ENCODE measurements at places on chromosomes 11 and 22.

- DNase-seq: no peak
Measured at GRCh38 chr22:30598986-30599385, 7.3 kb upstream of the PES1 start.

DNA sequence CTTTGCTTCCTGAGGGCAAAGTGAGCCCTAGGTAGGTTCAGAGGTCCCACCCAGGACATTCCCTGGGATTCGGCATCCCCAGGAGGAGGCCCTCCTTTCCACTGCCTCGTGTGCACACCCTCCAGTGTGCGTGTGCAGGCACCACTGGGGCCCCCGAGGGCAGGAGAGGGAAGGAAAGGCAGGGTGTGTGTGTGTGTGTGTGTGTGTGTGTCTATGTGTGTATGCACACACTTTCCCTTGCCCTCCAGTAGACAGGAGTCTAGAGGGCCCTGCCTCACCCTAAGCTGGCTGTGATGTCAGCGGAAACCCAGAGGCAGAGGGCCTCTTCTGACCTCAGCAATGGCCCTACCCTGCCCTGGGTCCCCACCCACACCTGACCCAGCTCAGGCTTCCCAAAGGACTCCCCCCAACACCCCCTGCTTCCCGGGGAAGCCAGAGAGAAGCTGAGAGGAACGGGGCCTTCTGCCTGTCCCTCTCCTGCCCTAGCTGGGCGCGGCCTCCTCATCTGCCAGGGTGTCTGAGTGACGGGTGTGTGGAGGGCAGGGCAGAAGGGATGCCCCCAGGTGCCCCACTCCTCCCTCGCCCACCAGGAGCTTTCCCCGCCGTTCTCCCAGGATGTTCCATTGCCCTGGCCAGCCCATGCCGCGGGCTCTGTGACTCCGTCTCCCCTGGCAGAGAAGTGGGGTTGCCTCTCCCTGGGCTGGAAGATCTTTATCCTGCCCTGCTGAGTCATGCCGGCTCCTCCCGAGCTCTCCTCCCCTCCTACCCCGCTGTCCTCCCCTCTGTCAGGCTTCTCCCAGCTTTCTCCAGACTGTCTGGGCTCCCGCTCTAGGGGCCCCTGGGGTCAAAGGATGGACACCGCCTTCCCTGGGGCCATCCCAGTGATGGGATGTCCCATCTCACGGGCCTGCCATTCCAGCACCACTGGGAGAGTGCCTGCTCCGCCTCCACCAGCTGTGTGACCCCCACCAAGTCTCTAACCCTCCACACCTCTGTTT lies 6.0 kb upstream of the CLCF1 start:
- DNase-seq: no peak

GRCh38 chr11:82960779-82961143 lies 59.2 kb downstream of the DDIAS start:
- no peak for DNase-seq

GRCh38 chr22:20442485-20443284 lies 5.1 kb upstream of the SCARF2 start:
- DNase-seq: no peak

GRCh38 chr11:12402025-12402424 lies 24.7 kb downstream of the PARVA start:
- no peak for DNase-seq

- DNase-seq: no peak
Measured at GRCh38 chr11:64989416-64989815, 7.4 kb downstream of the BATF2 start.

- no peak for DNase-seq
Measured at GRCh38 chr11:61516675-61517572, 8.4 kb downstream of the LRRC10B start.

- DNase-seq: no peak
Measured at GRCh38 chr11:13687271-13687670, 18.8 kb downstream of the FAR1 start.

DNA sequence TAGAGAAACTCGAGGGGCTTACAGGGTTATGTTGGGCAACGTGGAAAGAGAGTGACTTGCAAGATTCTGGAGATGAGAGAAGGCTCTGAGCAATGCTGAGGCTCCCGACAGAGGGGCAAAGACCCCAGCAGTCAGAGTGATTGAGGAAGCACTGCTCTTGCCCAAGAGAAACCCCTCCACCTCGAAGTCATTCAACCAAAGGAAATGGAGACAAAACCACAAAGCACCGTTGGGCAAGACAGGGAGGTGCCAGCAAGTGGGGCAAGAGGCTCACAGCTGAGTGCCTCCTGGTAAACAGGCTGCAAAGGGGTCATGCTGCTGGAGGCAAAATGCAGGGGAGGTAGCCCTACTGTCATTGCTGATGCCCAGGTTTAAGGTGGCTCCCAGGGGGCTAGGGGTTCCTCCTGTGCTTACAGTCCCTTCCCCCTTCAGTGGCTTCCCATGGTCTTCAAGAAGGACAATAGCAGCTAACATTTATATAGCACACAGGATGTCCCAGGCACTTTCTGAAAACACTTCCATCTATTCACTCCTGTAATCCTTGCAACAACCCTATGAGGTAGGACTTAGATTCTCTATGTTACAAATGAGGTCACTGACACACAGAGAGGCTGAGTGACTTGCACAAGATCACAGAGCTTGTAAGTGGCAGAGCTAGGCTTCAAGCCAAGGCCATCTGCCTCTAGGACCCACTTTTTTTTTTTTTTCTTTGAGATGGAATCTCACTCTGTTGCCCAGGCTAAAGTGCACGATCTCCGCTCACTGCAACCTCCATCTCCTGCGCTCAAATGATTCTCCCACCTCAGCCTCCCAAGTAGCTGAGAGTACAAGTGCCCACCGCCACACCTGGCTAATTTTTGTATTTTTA lies 18.1 kb upstream of the MYH9 start:
- no peak for DNase-seq

- no peak for DNase-seq
Measured at GRCh38 chr11:18650353-18650752, 16.2 kb upstream of the SPTY2D1 start.

DNA sequence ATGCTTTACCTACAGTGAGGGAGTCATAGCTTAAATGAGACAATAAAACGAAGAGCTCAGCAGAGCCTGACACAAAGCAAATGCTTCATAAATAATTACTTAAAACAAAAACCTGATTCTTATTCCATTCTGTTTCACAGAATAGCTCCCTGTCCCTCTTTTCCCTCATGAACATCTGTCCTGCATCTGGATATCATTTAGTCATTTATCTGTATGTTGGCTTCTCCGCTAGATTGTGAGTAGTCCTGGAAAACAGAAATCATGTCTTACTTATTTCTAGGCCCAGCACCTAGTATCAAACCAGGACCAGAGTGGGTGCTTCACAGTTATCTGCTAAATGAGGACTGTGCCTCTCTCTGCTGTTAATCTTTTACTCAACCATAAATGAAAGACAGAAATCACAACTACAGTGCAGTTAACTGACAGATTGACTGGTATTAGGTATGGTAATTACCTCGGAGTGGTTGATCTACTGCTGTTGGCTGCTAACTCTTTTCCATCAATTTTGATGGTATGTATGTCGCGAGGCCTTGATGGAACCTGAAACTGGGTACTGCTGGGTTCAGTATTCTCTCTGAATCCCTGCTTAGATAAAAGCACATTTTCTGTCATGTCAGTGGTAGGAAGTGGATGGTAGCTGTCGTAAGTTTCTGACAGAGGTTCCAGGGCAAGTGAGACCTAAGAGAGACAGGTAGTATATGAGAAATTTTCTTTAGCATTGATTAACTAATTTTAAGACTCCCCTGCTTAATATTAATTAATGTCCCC lies 31.5 kb downstream of the C2CD3 start:
- DNase-seq: no peak

- DNase-seq: no peak
Measured at GRCh38 chr22:29773233-29773632, 6.1 kb downstream of the UQCR10 start.

- DNase-seq: no peak
Measured at GRCh38 chr22:44622147-44622427, 79.9 kb upstream of the PRR5 start.

GRCh38 chr11:35907648-35908431 lies 36.0 kb upstream of the LDLRAD3 start:
- DNase-seq: no peak

DNA sequence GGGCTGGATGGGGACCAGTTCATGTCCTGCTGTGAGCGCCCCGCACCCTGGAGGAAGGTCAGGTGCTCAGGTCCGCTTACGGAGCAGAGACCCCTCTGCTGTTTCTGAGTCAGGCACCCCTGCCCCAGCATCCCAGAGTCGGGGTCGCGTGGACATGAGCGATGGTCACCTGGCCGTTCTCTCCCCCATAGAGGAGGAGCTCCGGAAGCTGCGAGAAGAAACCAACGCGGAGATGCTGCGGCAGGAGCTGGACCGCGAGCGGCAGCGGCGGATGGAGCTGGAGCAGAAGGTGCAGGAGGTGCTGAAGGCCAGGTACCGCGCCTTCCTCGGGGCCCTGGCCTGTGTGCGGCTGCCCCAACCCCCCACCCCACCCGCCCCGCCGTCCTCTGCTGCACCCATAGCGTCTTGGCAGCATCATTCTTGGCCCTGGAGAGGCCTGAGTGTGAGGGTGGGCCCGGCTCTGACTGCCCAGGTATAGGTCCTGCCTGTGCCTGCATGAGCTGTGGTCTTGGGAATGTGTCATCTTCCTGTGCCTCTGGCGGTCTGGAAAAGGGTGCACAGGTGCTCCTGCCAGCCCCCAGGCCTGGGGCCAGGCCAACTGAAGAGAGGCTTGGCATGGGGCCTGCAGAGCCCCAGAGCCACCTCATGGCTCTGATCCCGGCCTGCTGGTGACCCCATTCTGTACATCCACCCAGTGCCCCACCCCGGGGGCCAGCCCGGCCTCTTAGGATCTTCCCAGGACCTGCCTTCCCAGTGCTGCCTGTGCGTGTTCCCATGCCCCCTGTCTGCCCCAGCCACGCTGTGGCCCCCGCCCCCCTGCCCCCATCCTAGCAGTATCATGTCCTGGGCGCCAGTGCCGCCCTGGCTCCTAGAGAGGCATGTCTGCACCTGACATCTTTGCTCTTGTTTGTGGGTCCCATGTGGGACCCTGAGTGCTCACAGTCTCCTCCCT lies 38.1 kb downstream of the GRAMD4 start:
- DNase-seq: no peak

DNA sequence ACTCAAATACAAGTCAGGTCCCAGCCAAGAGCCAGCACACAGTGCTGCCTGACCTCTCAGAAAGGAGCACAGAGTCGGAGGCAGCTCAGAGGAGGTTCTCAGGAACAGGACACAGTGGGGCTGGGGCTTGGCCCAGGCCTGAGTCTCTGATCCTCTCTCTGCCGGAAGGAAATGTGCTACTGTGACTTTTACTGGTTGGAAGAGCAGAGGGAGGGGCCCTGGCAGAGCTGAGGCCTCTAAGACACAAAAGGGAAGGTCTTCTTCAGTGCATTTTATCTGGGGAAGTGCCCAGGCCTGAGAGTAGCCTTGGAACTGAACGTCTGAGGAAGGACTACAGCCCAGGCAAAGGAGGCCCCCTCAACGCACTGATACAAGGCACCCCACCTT lies 16.2 kb upstream of the CASTOR1 start:
- DNase-seq: no peak

DNA sequence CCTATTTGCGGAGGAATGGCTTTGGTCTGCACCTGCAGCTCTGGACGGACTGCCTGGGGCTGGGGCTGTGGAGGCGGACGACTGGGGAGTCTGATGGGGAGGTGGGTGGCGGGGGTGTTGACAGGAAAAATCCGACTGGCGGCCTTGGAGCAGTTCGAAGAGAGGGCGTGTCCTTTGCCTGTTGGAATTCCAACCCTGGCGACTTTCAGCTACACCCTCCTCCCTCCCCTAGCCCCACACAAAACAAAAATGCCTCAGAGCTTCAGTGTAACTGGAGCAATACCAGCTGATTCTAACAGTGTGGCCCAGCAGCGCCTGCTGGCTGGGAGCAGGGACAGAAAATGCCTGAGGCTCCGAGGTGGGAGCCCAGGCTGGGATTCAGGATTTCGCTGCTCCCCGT lies 85.4 kb downstream of the ATXN10 start:
- no peak for DNase-seq

- no peak for DNase-seq
Measured at GRCh38 chr11:119181677-119182412, 3.4 kb upstream of the NHERF4 start.

DNA sequence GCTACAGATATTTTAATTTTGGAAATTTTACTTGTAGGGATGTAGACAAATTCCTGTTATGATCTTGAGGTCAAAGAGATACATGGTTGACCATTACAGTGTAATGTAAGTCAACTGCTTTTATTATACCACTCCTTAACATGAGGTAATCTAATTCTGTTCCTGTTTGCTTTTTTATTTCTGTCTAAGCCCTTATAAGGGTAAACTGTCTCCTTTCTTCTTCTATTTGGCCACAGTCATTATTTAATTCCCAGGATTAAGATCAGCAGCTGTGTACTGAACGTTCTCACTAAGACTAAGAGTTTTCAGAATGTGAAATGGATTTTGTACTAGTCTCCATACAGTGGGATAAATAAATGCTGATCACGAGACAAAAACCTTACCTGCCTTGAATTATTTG lies 32.8 kb downstream of the C2CD3 start:
- DNase-seq: no peak

DNA sequence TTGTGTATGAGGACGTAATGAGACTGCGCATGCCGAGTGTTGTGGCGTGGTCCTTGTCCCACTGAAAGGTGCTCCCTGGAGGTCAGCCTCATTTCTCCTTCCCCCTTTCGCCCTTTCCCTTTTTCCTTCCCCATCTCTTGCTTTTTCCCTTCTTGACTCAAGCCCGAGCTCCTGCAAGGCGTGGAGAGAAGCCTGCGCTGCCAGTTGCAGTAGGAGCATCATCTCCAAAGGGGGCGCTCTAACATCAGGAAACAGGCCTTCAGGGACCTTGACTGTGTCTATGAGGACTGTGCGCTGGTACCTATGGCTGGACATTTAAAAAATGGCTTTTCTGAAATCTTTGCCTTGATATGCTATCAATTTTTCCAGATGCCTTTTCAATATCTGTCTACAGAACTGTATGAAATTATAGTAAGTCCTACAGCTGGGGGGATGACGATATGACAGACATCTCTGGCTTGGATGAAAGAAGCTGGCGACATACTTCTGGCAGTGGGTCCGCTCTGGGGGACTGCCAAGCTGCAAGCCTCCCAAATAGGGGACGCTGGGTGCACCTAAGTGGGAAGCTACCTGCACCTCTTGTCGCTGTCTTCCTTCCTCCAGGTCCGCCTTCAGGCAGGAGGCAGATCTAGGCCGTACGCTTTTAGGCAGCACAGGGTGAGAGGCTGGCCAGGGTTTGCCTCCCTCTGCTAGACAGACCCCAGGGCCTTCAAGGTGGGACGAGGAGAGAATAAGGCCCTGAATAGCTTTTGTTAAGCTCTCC lies 96.5 kb downstream of the NXPE2 start:
- no peak for DNase-seq

- no peak for DNase-seq
Measured at GRCh38 chr22:16965560-16965959, 42.5 kb downstream of the GAB4 start.

- DNase-seq: no peak
Measured at GRCh38 chr11:58592760-58593472, 14.1 kb downstream of the ZFP91 start.
